ENCODE measurements at places on chromosomes 13 and 19. TPM values are rescaled to one million over a fixed set of nuclear protein-coding genes. Genes with fewer than 3 reads are reported as not detected.

DNA sequence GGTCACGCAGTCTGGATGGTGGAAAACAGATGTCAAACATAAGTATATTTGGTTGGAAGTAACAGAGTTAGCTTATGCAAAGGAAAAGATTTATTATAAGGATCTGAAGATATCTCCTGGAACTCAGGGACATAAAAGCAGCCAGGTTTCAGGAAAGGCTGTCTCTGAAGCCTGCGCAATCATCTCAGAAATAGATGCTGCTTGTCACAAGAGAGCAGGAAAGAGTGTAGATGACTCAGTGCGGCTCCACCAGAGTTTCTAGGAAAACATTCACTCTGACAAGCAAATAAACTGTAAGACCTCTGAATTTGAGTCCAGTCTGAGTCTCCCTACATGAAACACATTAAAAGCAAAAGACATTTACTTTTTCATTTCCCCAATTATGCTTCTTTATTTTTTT is 220.4 kb upstream of the HTR2A start:
- DNase-seq, result no peak

DNA sequence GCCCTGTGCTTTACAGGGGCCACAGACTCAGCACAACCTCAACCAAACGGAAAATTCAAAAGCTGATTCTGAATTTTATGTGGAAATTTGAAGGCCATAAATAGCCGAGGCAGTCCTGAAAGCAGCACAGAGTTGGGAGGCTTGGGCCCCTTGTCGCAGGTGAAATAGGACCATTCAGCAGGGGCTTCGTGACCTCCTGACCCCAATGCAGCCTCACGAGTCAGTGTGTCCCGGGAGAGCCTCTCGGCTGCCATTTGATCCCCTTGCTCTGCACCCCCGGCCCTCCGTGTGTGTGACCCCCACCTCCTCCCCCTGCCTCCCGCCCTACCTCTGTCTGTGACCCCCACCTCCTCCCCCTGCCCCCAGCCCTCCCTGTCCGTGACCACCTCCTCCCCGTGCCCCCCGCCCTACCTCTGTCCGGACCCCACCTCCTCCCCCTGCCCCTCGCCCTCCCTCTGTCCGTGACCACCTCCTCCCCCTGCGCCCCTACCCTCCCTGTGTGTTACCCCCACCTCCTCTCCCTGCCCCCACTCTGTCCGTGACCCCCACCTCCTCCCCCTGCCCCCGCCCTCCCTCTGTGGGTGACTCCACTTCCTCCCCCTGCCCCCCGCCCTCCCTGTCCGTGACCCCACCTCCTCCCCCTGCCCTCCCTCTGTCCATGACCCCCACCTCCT is 41.7 kb upstream of the TFDP1 start:
- DNase-seq, result no peak

GRCh38 chr19:38004186-38004520 is 97.1 kb downstream of the SIPA1L3 start:
- DNase-seq, result no peak

DNA sequence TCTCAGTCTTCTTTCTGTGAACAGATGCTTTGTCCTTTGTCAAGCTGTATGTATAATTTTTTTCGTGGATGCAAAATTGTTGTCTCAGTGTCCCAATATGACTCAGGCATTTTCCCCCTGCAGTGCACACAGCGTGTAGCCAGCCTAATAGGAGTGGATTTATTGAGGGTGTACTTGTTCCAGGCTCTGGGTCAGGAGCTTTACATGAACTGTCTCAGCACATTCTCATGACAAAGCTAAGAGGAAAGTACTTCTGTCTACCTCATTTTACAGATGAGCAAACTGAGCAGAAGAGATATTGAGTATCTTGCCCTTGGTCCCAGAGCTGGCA is 50.8 kb downstream of the STK24 start:
- DNase-seq, result no peak

- DNase-seq, result no peak
These were observed 170.0 kb upstream of the SLC10A2 start for GRCh38 chr13:103236213-103236612.

DNA sequence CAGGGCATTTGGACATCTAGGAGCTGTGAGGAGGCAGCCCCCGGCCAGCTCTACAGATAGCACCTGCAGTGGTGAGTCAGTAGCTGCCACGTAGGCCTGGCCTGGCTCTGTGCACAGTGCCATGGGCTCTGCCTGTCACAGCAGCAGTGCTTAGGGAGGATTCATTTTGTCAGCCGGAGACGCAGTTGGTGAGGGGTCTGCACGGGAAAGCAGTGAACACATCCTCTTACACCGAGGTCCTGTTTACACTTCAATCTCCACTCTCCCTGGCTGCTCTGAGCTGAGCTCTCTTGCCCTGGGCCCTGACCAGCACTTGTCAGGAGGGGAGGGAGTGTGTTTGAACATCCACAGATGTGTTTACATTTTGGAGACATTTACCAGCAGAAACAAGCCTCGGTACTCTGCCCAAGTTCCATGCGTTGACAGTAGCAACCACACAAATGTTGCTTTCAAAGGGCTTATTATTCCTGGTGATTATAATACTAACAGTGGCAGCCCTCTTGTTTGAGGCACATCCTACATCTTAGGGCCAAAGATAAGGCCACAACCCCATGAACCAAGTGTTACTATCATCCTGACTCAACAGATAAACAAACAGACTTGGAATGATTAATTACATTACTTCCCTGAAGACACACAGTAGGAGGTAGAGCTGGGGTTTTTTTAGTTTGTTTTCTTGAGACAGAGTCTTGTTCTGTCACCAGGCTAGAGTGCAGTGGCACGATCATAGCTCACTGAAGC is 148.9 kb downstream of the USP12 start:
- DNase-seq, result peak; percentile 18

DNA sequence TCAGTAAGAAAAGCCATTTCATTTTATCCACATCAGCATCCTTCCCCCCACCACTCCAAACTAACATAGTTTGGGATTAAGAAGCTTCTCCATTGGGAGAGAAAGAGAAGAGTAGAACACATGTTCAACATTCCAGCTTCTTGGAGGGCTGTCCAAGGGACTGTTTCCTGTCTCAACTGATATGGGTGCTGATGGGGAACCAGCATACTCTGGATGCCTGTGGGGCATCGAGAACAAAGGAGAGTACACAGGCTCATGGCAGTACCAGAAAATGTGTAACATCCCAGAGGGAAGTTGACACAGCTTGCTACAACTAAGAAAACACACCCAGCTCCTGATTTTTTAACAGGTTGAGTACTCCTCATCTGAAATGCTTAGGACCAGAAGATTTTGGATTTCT is 24.7 kb downstream of the SUCLA2 start:
- no peak for DNase-seq

- no peak for DNase-seq
These were observed 11.9 kb downstream of the CILP2 start for GRCh38 chr19:19549804-19550464.

- no peak for DNase-seq
These were observed 72.6 kb downstream of the NBEA start for GRCh38 chr13:35014606-35015213.

DNA sequence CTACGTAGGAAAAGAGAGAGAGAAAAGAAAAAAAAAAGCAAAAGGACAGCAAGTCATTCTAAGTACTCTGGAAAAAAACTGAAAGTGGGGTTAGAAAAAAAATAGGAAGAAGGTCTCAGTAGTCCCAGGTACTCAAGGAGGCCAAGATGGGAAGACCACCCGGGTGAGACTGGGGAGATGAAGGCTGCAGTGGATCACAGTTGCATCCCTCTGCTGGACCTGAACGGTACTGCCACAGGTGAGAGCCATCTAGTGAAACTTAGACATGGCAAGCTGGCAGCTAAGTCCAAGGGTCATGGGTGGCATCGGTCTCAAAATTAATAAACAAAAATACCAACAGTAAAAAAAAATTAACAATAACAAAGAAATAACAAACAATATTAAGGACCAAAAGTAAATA is 41.0 kb upstream of the ZNF91 start:
- DNase-seq, result no peak

The GPR180 gene
- 9.1 TPM for total RNA-seq

The TUBB4A gene
- 11.2 TPM for total RNA-seq

The LHB gene
- total RNA-seq, result not detected

The CTU1 gene
- total RNA-seq, result 9.8 TPM

The PGPEP1 gene
- 30.8 TPM for total RNA-seq

The MAST1 gene
- total RNA-seq, result 2.3 TPM

Measured in activated CD4-positive, alpha-beta memory T cell treated with anti-CD3 and anti-CD28 coated beads for 36 hours (primary cell).